ENCODE measurements at places on chromosomes 11 and 22. TPM values are rescaled to one million over a fixed set of nuclear protein-coding genes. Genes with fewer than 3 reads are reported as not detected.
A peak's percentile ranks its signal among the peaks of the same experiment; 100 is the strongest.

The TENM4 gene
- total RNA-seq = 37.1 TPM

The LRRC51 gene
- total RNA-seq = 5.8 TPM

DNA sequence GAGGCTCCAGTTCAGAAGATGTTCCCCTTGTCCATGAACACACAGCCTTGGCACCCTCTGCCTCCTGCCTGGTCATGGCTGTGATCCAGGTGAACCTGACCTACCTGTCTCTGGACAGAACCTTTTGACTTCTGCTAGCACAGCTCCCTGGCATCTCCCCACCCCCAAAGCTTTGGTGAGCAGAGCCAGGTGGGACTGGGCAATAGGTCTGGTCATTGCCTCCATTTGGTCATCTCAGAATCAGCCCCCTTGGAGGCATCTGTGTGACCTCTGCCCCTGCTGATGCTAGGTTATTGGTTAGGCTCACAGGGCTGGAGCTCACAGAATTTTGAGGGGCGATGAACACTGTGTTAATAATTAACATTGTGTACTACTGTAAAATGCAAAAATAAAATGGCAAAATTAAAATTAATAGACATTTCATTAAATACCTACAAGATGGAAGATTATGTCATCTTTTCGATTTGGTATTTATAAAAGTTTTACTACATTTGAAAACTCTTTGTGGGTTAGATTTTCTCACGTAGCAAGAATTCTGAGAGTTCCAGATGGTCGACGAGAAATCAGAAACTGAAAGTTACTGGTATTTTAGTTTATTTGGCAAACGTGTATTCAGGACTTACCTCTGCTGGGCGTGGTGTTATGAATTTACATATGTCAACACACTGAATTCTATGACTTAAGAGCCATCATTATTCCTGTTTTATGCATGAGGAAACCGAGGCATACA, 8.3 kb upstream of the KIAA0930 start:
- no peaks in the 10 kb centered on the region for H3K27me3 ChIP-seq
- no peaks in the 10 kb centered on the region for H3K36me3 ChIP-seq
- H3K27ac ChIP-seq = no peak overlapping the region
- no peak for DNase-seq
- no peak overlapping the region for H3K4me3 ChIP-seq

The XKR3 gene
- not detected for total RNA-seq

- H3K36me3 ChIP-seq = no peaks in the 10 kb centered on the region
- no peaks in the 10 kb centered on the region for H3K4me1 ChIP-seq
These were observed 246.6 kb upstream of the B3GAT1 start for GRCh38 chr11:134658481-134659225.

The OR51B2 gene
- 0.11 TPM for total RNA-seq

- H3K27me3 ChIP-seq = no peaks in the 10 kb centered on the region
- peaks cover 32% of the 10 kb centered on the region for H3K4me1 ChIP-seq
- peak; percentile 88 for DNase-seq
- no peak overlapping the region for H3K4me3 ChIP-seq
- H3K36me3 ChIP-seq = no peaks in the 10 kb centered on the region
These were observed 86.2 kb downstream of the MSANTD4 start for GRCh38 chr11:105935791-105936190.

- no peaks in the 10 kb centered on the region for H3K27me3 ChIP-seq
- H3K27ac ChIP-seq = no peak overlapping the region
- no peak overlapping the region for H3K4me3 ChIP-seq
- peaks cover 8% of the 10 kb centered on the region for H3K4me1 ChIP-seq
- H3K36me3 ChIP-seq = no peaks in the 10 kb centered on the region
These were observed 21.9 kb upstream of the QSER1 start for GRCh38 chr11:32870676-32871075.

GRCh38 chr11:17475666-17476316, 854 bp downstream of the ABCC8 start:
- H3K27ac ChIP-seq = no peak overlapping the region
- peaks cover 48% of the 10 kb centered on the region for H3K27me3 ChIP-seq
- H3K36me3 ChIP-seq = no peaks in the 10 kb centered on the region
- no peak for DNase-seq

The DDIAS gene
- 25.4 TPM for total RNA-seq

DNA sequence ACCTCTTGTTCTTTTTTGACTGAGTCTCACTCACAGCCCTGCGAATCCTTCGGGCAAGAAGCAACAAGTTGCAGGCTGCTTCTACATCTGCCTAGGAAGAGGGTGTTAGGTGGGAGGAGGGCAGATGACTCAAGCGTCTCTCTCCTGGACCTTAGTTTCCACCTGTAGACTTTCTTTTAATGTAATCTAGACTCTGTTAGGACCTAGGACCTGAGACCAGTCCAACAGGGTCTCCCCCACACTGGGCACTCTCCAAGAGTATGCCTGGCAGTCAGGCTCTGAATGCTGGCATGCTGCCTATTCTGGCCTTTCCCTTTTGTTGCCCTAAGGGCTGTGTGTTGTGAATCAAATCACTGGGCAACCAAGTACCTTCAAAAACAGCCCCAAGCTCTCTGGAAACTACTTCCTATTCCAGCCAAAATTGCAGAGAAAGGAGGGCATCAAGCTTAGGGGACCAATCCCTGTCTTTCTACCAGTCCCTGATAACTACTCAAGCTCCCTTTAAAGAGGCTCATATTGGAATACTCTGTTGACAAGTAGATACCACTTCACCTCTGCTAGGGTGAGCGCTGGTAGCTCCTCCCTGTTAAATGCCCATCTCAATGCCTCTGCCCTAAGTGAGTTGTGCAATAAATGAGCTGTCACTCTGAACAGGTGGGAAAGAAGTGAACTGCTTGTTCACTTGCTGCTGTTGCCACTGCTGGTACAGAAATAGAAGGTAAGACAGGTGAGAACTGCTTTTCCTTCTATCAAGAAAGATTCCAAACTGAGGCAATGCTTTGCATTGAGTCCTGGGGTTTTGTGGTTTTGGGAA, at the start of gene BBOX1:
BBOX1 (plus strand) TSS at position 514 of the 814 bp plus-strand sequence. CDS start 14,616 bp downstream, outside the sequence.
- no peak within 1 kb of the TSS for H3K4me3 ChIP-seq
- no peak within 1 kb of the TSS for H3K27ac ChIP-seq
- no peak for DNase-seq
- no peaks in the 10 kb centered on the region for H3K36me3 ChIP-seq

DNA sequence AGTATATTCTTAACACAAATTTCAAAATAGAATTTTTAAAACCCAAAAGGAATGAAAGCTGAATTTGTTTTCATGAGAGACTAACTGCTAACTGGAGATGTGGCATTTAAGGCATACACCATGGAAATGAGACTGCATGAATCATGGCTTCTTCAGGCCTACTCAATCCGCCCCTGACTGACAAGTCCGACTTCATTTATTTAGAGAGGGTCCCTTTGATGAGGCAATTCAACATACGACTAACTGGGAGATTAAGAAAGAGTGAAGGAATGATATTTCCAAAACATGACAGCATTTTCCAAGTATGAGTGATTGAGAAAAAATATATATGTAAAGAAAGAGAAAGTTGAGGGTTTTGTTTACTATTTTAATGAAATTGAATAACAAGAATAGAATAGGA, 720.1 kb downstream of the DLG2 start:
- no peak overlapping the region for H3K4me3 ChIP-seq
- peaks cover 12% of the 10 kb centered on the region for H3K4me1 ChIP-seq
- H3K27ac ChIP-seq = no peak overlapping the region
- no peaks in the 10 kb centered on the region for H3K36me3 ChIP-seq

DNA sequence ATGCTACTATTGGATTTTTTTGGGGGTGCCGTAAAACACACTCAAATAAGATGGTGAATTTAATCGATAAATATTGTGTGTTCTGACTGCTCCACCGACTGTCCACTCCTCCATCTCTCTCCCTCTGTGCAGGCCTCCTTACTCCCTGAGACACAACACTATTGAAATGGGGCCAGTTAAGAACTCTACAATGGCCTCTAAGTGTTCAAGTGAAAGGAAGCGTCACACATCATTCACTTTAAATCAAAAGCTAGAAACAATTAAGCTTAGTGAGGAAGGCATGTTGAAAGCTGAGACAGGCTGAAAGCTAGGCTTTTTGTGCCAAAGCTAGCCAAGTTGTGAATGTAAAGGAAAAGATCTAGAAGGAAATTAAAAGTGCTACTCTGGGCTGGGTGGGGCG, 156.7 kb downstream of the CTTN start:
- H3K27ac ChIP-seq = no peak overlapping the region
- no peak for DNase-seq
- H3K27me3 ChIP-seq = no peaks in the 10 kb centered on the region
- no peak overlapping the region for H3K4me3 ChIP-seq

The YPEL4 gene
- total RNA-seq = not detected

GRCh38 chr11:125141178-125141577, 23.4 kb upstream of the PKNOX2 start:
- H3K4me1 ChIP-seq = peaks cover 3% of the 10 kb centered on the region
- H3K4me3 ChIP-seq = no peak overlapping the region
- no peak for DNase-seq
- H3K27ac ChIP-seq = no peak overlapping the region
- H3K27me3 ChIP-seq = peaks cover 11% of the 10 kb centered on the region
- H3K36me3 ChIP-seq = no peaks in the 10 kb centered on the region

The TSSK2 gene
- 0.17 TPM for total RNA-seq

DNA sequence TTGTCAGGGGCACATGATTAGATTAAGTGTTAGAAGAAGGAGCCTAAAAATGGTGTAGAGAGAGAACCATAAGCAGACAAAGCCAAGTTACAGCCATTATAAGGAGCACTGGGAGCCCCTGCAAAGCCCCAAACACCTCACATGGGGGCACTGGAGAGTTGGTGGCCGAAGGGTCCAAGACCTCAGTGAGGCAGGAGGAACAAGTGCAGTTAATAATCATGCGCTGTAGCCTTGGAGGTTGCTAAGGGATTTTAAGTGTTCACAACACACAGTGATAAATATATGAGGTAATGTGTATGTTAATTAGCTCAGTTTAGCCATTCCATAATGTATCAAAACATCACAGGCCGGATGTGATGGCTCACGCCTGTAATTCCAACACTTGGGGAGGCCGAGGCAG, 54.4 kb upstream of the JAM3 start:
- no peak overlapping the region for H3K27ac ChIP-seq
- no peaks in the 10 kb centered on the region for H3K36me3 ChIP-seq
- H3K27me3 ChIP-seq = peaks cover 68% of the 10 kb centered on the region
- H3K4me3 ChIP-seq = no peak overlapping the region

DNA sequence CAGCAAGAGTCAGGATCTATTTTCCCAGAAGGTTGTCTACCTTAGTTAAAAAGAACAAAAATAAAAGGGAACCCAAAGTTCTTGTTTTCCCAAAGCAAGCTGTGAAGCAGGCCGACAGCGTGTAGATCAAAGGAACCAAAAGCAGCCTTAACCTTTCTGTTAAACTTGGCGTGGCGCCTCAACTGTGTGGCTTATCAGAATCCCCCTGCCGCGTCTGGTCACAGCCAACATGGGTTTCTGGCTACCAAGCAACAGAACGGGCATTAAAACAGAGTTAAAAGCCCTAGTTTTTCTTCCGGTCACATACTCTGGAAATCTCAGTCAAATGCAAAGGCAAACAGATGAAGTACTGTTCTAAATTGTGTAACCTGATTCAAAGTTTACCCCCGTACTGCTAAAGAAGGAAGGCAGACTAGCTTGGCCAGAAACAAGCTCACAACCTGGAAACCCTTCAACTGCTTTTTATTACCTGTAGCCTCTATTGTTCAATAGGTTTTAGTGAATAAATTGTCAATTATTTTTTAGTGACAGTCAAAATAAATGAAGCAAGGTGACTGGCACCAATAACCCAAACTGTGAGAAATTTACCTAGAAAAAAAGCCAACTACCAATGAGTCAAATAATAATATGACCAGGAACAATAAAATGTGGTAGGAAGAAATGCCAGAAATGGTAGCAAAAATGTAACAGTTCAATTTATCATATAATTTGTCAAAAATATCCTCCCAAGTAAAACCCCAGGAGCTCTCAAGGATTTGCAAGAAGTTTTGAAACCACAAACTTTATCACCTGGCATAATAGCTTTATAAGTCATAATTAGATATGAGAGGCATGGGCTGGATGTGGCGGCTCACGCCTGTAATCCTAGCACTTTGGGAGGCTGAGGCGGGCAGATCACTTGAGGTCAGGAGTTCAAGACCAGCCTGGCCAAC, 21.4 kb downstream of the CHKA start:
- no peak overlapping the region for H3K4me3 ChIP-seq
- no peaks in the 10 kb centered on the region for H3K27me3 ChIP-seq
- H3K36me3 ChIP-seq = peaks cover 1% of the 10 kb centered on the region
- H3K4me1 ChIP-seq = peaks cover 7% of the 10 kb centered on the region

DNA sequence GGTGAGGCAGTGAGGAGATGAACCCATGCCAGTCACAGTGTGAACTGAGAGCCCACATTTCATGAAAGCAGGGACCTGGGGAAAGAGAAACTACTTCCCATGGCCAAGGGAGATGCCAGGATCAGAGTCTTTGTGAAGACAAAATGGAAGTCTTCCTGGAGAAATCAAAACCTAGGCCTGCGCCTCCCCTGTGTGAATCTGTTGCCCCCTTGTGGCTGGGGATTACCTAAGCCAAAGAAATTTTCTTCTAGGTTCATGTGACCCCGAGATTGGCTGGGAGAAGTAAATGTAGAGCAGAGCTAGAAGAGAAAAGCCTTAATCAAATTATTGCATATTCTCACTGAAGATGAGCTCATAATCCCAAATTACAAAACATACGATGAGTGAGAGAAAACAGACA, 1075.3 kb downstream of the TBC1D22A start:
- 0 out of 2 replicates have a peak overlapping the region, but pooled peaks have one; percentile 26 for H3K27ac ChIP-seq
- DNase-seq = peak; percentile 54
- H3K4me3 ChIP-seq = no peak overlapping the region
- H3K36me3 ChIP-seq = no peaks in the 10 kb centered on the region
- no peaks in the 10 kb centered on the region for H3K27me3 ChIP-seq

- H3K36me3 ChIP-seq = no peaks in the 10 kb centered on the region
- no peak overlapping the region for H3K4me3 ChIP-seq
- no peaks in the 10 kb centered on the region for H3K4me1 ChIP-seq
These were observed 16.8 kb downstream of the OR56B4 start for GRCh38 chr11:6124245-6124644.

GRCh38 chr22:49155039-49155769, 672.5 kb downstream of the BRD1 start:
- H3K27me3 ChIP-seq = no peaks in the 10 kb centered on the region
- H3K4me1 ChIP-seq = no peaks in the 10 kb centered on the region
- no peak overlapping the region for H3K4me3 ChIP-seq
- no peak for DNase-seq

The LMO2 gene
- total RNA-seq = 0.23 TPM

The NCF4 gene
- total RNA-seq = 0.47 TPM

The TLCD5 gene
- total RNA-seq = 4.2 TPM

The KRTAP5-11 gene
- total RNA-seq = not detected

The BCO2 gene
- total RNA-seq = 2.9 TPM

The CYP2D6 gene
- 0.55 TPM for total RNA-seq

DNA sequence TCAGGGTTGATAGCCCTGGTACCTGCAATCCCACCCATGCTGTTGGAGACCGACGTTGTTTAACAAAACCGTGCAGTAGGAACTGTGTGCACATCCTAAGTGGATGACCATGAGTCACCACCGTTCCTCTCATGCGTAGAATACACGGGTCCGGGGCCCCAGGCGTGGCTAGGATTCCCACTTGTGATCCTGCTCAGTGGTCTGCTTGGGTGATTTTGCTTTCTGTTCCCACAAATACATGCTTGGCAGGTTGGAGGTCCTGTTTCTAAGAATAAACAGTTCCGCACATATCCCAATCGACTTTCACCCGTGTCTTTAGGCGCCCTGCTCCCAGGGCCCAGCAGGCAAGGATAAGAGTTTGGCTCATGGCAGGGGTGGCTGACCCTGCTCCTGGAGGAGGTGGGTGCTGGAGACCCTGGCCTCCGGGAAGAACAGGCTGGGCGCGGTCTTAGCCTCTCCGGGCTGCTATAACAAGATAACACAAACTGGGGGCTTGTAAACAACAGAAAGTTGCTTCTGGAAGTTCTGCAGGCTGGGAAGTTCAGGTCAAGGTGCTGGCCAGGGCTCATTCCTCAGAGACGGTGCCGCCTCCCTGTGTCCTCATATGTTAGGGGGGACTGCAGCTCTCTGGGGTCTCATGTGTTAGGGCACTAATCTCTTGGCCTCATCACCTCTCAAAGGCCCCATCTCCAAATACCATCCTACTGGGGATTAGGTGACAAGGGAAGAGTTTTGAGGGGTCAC, 1028.3 kb downstream of the BRD1 start:
- no peaks in the 10 kb centered on the region for H3K4me1 ChIP-seq
- no peak overlapping the region for H3K27ac ChIP-seq
- H3K36me3 ChIP-seq = no peaks in the 10 kb centered on the region
- H3K27me3 ChIP-seq = no peaks in the 10 kb centered on the region

Data from PC-3 (cell line).